ENCODE measurements at places on chromosomes 7 and 10.

DNA sequence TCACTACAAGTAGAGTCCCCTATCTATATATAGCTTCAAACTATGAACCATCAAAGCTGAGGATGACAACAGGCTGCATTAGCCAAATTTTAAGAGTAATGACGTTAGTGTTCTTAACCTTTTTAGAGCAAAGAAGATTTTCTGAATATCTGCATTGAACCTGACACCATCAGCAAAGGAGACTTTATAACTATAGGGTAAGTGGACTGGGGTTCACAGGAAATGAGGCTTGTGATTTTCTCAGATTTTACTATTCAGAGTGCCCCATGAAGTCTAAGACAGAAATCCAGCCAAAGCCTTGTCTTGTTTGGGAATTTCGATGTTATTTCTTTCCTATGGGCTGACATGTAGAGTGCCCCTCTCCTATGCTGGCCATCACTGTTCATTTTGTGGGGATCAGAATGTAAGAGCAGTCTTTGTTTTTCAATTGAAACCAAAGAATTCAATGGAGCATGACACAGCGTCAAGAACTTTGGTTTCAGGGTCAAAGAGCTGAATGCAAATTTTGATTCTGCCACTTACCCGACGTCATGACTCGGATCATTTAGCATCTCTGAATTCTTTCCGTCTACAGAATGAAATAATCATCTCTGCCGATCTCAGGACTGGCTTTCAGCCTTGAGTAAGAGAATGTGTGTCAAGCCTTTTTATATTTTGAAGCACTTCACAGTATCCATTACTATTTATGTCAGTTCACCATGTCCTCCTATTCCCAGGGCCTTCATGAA is 52.7 kb downstream of the DENND11 start:
- DNase-seq = no peak

DNA sequence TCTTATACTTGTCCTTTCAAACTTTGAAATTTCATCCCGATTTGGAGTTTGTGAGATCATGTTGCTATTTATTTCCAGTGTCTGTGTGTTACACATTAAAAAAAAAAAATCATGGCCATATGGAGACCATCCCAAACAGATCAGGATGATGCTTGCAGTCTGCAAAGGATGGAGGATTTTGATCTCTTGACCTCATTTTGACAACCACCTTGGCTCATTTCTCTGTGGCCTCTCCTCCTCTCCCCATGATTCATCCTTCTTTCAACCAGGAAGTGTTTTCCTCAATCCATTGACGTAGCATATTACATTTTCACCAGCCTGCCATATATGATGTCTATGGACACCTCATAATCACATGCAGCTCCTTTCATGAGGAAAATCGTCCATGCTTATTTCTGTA is 68.9 kb upstream of the INSYN2A start:
- DNase-seq = no peak

GRCh38 chr10:6019010-6019782 is 41.9 kb upstream of the IL15RA start:
- no peak for DNase-seq

DNA sequence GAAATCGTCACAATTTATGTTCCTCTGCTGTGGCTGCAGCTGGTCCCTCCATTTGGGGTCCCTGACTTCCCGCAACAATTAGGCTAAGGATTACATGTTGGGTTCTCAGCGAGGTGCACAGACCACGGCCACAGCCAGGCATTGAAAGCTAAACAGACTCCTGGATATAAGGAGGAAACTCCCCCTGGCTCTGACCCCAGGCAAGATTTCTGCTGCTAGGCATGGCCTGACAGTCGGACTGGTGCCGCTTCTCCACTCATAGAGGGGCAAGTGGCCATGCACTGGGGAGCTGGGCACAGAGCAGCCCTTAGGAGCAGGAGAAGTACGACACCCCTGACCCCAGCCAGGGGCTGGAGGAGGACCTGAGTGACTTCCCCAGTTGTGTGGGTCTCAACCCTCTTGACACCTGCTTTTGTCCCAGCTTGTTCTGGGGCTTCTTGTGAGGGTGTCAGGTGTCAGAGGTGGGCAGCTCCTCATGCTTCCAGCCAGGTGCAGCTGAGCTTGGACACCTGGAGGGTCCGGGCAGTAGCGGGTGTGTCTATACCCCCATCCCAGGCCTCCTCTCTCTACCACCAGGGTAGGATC is 38.3 kb downstream of the TSPAN15 start:
- DNase-seq = no peak

GRCh38 chr7:146654048-146654447 is 537.4 kb downstream of the CNTNAP2 start:
- peak; percentile 75 for DNase-seq

DNA sequence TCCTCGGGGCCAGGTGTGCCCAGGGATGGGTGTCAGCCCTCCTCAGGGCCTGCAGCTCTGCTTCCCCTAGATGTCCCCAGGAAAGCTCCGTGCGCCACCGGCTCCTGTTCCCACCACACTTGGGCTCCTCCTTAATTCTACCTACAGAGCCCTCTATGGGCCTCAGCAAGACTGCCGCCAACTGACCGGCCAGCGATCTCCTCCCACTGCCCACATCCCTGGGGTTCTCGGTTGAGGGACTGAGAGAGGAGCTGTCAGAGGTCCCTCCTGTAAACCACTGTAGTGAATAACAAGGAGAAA is 5.3 kb upstream of the LDB3 start:
- no peak for DNase-seq

GRCh38 chr10:97894092-97894491 is 44.4 kb downstream of the GOLGA7B start:
- no peak for DNase-seq

GRCh38 chr7:149321978-149322541 is 60.1 kb downstream of the ZNF783 start:
- DNase-seq = no peak

DNA sequence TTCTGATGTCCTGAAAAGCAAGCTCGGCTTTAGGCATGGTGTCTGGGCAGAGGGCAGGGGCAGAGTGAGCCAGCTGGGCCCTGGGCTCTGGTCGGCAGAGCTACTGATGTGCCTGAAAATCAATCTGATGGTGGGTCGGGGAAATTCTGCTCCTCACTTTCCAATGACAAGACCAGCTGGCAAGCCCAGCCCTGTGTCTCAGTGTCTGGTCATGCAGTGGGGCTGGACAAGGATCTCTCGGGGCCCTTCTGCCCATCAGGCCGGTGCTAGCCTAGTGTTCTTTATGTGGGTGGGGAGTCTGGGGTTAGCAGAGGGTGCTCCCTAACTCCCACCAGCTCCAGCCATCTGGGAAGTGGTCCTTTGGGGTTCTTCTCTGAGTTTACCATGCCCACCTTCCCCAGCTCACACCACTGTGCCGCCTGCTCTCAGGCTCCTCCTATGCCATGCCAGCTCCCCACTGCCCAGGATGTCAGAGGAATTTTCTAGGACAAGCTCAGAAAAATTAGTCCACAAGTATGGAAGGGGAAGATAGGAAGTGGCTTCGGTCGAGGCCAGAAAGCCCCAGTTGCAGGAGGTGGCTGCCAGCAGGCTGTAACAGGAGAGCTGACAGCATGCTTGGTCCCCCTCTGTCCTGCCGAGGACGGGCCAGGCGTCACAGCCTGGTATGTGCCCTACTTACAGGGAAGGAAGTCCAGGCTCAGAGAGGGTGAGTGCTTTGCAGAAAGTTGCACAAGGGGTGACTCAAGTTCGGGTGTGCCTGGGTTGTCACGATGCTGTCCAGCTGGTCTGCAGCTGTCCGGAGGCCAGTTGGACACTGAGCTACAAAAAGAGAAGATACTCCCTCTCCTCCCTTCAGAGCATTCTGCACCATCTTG is 135.2 kb downstream of the ADCY1 start:
- DNase-seq = no peak

DNA sequence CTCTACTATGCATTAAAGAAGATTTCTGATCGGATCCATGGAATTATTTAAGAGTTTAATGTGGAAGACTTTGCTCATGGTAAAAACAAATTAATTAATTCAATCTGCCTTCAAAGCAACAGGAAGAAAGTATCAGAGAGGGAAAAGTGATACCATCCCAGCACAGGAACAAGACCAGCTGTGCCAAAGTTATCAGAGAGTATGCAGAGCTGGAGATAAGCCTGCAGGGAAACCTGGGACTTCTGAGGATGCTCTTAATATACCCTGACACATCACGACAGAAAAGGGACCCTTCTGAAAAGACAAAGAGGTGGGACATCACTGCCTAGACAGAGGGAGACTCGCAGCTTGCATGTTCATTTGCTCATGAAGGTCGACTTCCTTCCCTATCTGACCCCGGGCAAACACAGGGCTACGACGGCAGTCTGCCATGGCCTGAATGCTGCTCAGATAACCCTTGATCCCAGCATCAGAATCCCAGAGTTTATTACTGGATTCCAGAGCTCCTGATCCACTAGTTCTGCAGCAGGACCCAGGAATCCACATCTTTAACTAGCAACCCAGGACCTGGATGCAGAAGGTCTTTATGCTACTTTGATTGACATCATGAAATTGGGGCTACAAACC is 29.5 kb downstream of the FAM171A1 start:
- no peak for DNase-seq

GRCh38 chr7:51261950-51262795 is 54.4 kb downstream of the COBL start:
- no peak for DNase-seq

GRCh38 chr10:58574058-58574457 is 61.4 kb downstream of the BICC1 start:
- no peak for DNase-seq

GRCh38 chr7:46080595-46081159 is 159.6 kb upstream of the IGFBP3 start:
- no peak for DNase-seq

DNA sequence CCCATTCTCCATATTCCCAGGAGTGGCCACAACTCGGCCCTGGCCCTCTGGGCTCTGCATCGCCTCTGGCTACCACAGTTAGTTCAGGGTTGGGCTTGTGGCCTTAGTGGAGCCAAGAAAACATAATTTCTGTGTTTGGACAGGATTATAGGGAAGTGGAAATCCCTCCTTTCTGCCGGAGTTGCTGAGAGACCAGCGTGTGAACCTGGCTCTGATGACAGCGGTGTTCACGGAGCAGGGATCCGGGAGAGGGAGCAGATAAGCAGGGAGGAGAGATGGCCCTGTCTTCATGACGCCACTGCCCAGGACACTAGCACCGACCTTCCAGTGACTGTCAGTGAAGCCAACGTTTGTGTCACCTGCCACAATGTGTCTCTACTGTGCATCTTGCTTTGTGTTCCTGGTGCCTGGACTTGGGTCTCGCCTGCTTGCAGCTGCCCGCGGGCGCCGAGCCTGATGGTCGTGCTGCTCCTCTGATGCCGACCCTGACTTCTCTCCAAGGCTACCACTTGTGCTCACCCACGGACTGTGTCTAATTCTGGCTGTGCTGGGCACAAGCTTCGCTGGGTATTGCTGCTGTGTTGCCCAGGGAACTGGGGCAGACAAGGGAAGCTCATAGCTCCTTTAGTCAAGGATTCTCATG is 67.0 kb upstream of the VIPR2 start:
- no peak for DNase-seq

DNA sequence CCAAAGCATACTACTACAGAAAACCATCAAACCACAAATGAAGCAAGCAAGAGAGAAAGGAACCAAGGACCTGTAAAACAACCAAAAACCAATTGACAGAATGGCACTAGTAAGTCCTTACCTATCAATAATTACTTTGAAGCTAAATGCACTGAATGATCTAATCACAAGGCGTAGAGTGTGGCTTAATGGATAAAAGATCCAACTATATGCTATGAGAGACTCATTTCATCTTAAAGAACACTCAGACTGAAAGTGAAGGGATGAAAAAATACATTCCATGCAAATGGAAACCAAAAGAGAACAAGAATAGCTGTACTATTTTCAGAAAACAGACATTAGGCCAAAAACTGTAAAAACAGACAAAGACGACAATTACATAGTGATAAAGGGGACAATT is 70.7 kb downstream of the CRPPA start:
- no peak for DNase-seq

DNA sequence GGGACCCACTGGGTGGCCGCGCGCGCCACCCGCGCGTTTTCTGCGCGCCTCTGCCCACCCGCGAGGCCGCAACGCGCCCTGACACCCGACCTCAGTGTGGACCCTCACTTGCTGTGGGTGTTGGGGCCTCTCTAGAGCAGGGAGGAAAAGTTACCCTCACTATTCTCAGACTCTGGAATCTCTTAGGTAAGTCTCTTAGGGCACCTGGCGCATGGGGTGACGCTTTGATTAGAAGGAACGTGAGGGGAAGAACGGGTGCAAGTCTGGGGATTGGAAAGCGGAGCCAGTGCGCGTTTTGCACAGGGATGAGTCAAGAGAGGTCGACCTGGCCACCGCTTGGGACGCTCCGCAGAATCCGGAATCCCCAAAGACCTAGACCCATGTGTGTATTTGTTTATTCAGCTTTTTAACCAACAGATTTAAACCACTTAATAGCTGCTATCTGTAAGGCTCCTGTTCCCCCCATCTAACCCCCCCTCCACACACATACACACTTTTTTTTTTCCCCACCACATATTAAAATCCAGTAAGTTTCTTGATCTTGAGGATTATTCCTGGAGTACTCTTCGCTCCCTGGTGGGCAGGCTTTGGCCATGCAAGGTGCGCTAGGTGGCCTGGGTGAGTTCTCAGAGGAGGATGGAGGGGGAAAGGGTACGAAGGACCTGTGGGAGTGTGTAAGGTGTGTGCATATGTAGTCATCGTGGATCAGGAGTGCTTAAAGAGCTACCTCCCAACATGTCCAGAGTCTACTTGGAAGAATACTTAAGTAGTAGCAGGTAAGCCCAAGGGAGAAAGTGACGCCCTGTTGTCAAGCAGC is 169.1 kb upstream of the PPP1R3A start:
- DNase-seq = no peak

- DNase-seq = no peak
Observed at GRCh38 chr10:87862679-87863052, 667 bp downstream of the KLLN start.

DNA sequence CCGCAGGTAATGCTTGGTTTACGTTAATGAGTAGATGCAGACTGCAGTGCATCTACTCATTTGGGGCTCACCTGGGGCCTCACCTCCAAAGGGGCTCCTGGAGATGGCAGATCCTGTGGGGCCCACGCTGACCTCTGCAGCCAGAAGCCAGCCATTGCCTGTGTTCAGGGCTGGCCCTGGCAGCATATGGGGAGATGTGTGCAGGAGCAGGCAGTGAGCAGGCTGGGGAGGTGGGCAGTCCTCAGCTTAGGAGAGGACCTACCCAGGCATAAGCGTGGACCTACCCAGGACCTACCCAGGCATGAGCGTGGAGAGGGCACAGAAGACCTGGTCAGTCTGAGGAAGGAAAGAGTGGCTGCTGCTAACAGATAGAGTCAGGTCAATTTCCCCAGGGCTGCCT is 178.5 kb downstream of the PTPRN2 start:
- no peak for DNase-seq
